ENCODE measurements at places on chromosomes 5 and 9.

DNA sequence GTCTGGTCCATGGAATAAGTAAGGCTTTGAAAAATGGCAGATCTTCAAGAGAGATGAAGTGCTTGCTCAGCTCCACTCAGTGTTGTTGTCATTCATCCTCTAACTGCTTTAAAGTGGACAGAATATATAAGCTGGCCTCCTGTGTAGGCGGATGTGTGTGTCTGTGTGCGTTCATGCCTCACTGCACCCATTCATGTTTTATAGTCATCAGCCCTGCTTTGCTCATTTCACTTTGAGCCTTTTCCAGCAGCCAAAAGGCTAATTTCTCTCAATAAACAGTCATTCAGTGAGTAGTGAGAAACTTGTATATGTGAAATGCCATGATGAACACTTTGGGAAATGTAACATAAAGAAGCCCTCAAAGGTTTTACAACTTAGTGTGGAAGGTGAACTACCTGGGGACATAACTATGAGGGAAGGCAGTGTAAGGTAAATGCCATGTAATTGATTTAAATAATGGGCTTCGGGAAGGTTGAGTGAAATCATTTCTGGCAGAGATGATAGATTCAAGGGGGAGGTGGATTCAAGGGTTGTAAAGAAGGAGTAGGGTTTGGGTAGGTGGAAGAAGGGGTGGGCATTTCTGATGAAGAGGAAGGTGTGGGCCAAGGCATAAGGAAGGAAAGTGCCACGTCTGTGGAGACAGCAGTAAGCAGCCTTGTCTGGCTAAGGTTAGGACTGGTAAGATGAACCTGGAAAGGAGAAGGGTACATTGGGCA lies 15.7 kb downstream of the TTC23L start:
- no peak for DNase-seq

- no peak for DNase-seq
These were observed 296.9 kb downstream of the TLE4 start for GRCh38 chr9:79868567-79869189.

GRCh38 chr9:32574858-32575257 lies 1.9 kb upstream of the NDUFB6 start:
- DNase-seq: no peak

- no peak for DNase-seq
These were observed 130.1 kb upstream of the SLC44A1 start for GRCh38 chr9:105114318-105114717.

DNA sequence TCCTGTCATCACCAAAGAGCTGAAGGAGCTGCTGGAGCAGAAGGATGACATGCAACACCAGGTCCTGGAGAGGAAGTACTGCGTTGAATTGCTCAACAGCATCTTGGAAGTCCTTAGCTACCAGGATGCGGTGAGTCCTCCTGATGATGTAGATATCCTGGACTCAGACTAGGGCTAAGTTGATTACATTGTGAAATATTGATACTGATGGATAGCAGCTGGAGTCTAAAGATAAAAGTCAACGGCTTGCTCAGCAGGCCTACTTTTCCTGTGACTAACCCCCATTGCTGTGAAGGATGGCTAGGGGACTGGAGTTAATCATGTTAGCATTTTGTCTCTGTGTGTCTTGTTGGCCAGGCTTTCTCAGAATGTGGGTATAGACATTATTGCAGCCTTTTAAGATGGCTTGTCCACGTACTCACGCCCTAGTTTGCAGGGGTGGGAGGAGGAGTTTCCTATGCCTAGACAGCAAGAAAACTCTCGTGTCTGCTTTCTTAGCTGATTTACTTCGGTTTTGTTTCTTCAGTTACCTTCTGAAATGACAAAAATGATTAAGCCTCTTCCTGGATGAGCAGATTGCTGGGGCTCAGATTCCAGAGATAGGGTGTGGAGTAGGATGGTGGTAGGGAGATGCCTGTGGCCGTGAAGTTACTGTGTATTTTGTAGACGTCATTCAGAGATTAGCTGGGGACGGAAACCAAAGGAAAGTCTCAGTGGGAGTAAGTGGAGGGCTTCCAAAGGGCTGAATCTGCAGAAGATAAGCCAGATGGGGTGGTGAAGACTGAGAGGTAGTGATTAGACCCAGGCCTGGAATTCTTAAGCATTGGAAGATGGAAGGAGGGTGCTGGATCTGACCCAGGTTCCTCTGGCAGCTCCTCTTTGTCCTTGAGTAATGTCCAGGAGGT lies 166.3 kb downstream of the DOCK2 start:
- no peak for DNase-seq

GRCh38 chr5:107564931-107565372 lies 105.8 kb downstream of the EFNA5 start:
- DNase-seq: no peak

- DNase-seq: no peak
These were observed 156.3 kb upstream of the FST start for GRCh38 chr5:53323943-53324642.

DNA sequence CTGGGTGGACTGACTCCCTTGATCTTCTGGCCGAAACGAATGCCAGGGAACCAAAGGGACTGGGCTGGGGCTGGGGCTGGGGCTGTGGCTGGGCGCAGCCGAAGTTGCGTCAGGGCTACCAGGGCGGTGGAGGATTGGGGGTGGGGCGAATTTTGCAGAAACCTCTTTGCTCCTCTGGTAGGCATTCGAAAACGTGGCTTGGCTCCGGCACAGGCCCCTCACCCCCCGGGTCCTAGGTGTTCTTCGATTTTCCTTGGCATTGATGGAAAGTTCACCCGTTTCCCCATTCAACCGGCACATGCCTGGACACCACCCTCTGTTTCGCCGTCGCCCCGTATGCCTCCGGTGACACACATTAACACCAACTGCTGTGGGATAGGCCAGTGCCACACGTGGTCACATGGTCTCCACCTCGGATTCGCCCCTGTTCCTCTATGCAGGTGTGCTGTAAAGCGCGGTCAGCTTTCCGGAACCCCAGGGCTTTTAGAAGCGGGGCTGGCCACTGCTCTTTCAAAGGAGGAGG lies 477.1 kb downstream of the SPATA31A7 start:
- no peak for DNase-seq

- no peak for DNase-seq
These were observed 18.1 kb downstream of the CCNH start for GRCh38 chr5:87394411-87395165.

DNA sequence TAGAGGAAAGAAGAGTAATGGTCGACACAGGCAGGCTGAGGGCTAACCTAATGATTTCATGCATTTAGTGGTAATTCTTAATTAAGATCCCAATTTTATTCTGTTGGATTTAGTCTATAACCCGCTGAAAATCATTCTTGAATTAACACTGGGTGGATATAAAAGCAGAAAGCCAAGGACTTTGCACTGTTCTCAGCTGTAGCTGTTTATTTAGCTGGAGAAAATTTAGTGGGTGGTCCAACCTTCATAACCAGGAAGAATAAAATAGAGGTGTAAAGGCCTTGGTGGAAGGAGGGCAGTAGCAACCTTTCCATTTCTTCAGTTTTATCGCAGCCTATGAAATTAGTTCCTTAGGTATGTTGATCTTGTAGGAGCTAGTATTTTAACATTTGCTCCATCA lies 92.3 kb downstream of the GHR start:
- DNase-seq: no peak

DNA sequence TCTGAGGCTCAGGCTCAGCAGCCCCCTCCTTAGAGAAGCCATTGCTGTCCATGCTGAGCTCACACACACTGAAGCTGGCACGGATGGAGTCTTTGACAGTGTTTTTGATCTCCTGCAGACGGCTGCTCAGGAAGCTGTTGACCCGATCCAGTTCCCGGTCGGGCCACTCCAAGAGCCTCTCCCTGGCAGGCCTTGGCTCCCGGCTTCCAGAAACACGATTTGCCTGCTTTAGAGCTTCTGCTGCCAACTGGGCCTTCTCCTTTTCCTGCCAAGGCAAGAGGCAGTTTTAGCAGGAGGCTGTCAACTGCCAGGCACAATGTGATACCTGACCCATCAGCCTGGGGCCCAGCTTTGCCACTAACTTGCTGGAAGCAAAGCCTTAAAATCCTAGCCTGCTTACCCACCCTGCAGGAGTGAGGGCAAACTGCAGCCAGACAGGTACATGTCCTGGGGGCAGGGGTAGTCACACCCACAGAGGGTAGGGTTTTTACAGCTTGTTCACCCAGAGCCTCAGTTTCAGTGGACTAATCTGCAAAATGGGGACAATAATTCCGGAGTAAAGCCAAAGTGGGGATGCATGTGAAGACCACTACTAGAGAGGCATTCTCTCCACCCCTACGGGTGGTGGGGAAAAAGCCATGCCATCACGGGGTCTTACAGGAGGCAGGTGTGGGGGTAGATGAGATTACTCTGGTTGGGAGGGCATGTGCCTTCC lies 8.3 kb upstream of the DDX41 start:
- DNase-seq: no peak

- DNase-seq: peak; percentile 45
These were observed 6.6 kb upstream of the XPA start for GRCh38 chr9:97703437-97704344.

DNA sequence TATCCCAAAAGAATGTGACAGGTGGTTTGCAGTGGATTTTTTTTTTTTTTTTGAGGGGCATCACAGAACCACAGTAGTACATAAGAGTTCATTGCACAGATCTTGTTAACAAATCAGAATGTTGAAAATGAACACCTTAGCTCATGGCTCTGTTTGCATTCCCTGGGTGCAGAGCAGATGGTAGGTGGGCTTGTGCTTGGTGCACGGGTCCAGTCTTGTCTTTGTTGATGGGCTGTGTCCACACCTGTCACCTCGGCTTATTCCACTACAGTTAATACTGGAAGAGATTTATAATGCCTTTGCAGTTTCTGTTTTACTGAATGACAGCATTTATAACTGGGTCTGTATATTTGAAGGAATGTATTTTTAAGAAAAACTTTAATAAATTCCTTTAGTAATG lies 146.6 kb downstream of the KDM4C start:
- DNase-seq: no peak

GRCh38 chr9:135592331-135592590 lies 30.7 kb downstream of the PAEP start:
- no peak for DNase-seq

GRCh38 chr9:99349870-99350269 lies 127.8 kb downstream of the SEC61B start:
- no peak for DNase-seq

- no peak for DNase-seq
These were observed 3.3 kb upstream of the MAML1 start for GRCh38 chr5:179729303-179729702.

GRCh38 chr9:93143830-93144530 lies 9.9 kb upstream of the NINJ1 start:
- peak; percentile 40 for DNase-seq

- no peak for DNase-seq
These were observed 88.4 kb downstream of the CCDC171 start for GRCh38 chr9:15641291-15641690.

DNA sequence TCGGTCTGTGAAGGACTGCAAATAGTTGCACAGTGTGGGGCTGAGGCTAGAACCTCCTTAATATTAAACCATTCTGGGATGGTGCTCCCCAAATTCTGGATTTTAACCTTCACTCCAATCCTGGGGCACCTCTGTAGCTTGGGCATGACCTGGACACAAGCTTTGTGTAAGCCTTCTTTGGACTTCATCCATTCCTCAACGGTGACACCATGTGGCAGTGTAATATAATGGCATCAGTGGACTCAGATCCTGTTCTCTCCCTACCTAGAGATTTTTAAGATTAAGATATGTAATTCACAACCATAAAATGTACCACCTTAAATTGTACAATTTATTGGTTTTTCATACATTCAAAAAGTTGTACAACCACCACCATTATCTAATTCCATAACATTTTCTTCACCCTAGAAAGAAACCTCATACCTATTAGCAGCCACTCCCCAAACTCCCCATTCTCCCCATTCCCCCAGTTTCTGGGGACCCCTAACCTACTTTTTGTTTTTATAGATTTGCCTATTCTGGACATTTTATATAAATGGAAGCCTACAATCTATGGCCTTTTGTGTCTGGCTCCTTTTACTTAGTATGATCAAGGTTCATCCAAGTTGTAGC lies 4.8 kb upstream of the PLGRKT start:
- DNase-seq: no peak

DNA sequence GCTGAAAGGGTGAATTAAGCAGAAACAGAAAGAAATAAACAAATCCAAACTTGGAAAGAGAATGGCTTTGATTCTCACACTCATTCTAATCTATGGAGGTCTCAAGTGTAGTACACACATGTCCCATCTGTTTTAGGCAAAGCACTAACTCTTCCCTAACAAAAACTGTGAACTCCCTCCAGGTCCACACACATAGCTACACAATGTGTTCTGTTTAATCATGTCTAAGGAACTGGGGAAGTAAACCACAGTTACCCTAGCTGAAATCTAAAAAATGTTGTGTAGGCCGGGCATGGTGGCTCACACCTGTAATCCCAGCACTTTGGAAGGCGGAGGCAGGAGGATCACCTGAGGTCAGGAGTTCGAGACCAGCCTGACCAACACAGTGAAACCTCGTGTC lies 118.7 kb upstream of the FST start:
- DNase-seq: no peak

GRCh38 chr5:174514325-174514724 lies 210.1 kb upstream of the MSX2 start:
- no peak for DNase-seq

DNA sequence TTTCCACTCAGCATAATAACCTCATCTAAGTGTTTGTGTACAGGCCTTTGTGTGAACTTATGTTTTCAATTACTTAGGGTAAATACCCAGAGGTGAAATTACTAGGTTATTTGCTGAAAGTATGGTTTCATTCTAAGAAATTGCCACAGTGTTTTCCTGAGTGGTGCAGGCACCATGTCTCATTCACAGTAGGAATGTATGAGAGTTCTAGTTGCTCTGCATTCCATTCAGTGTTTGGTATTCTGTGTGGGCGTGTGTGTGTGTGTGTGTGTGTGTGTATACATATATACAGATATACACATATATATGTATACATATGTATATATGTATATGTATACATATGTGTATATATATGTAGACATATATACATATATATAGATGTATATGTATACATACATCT lies 8.8 kb upstream of the SVEP1 start:
- DNase-seq: no peak

- DNase-seq: no peak
These were observed 598.1 kb downstream of the DNAH5 start for GRCh38 chr5:13346401-13346800.

DNA sequence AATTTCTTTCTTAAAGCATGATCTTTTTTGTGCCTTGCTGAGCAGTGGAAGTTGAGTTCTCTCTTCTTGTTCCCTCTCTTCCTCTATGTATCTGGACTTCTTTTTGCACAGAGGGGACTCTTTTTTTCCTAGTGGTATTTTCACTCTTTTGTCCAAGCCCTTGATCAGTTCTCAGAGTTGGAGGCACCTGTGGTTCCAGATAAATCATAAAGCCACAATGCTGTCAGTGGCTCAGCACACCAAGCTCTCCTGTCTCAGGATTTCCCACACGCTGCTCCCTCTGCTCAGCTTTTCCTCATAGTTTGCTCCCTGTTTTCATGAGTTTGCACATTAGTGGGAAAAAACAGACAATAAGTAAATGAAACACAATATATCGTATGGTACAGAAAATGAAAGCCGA lies 110.3 kb upstream of the ZNF608 start:
- no peak for DNase-seq

DNA sequence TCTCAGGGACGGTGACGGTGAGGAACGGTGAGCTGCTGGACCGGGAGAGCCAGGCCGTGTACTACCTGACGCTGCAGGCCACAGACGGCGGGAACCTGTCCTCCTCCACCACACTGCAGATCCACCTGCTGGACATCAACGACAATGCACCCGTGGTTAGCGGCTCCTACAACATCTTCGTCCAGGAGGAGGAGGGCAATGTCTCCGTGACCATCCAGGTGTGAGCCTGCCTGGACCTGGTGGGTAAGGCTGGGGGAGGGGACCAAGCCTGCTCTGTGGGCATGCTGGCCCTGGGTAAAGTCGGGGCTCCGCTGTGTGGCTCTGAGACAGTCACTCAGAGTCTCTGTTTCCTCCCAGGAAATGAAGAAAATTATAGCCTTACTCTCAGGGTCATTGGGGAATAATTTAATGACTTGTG lies 29.3 kb downstream of the CDHR2 start:
- peak; percentile 45 for DNase-seq
